Large intestine (tissue), 12 donors: ENCODE measurements at places on chromosomes 12 and 14.
A peak's percentile ranks its signal among the peaks of the same experiment; 100 is the strongest.

GRCh38 chr12:124472690-124473279 is 94.6 kb downstream of the NCOR2 start:
- no peak for DNase-seq

DNA sequence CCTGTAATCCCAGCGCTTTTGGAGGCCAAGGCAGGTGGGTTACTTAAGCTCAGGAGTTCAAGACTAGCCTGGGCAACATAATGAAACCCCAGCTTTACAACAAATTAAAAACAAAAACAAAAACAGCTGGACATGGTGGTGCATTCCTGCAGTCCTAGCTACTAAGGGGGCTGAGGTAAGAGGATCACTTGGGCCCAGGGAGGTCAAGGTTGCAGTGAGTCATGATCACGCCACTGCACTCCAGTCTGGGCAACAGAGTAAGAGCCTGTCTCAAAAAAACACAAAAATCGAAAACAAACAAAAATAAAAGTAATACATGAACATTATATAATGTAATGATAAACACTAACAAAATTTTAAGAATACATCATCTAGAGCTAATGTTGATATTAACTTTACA is 46.2 kb upstream of the GRIP1 start:
- DNase-seq, result no peak

GRCh38 chr12:101592921-101593320 is 1.9 kb upstream of the MYBPC1 start:
- no peak for DNase-seq

DNA sequence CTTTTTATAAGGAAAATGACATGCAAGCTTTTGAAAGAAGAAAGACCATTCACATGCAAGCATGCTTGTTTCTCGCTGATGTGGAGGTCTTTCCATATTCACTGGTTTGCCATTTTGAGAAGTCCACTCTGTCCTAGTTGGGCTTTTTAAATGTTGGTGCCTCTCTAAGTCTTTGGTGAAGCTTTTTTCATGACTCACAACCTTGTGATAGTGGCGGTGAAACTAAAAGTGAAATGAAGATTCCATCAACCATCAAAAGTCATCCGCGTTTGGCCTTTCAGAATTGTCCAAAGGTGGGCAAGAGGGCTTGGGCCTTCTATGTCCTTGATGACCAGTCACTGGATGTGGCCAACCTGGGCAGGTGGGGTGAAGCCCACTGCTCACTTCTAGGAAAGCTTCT is 4.3 kb downstream of the LRRC74A start:
- no peak for DNase-seq

- DNase-seq, result no peak
Observed at GRCh38 chr12:91861554-91861953, 284.1 kb downstream of the BTG1 start.

DNA sequence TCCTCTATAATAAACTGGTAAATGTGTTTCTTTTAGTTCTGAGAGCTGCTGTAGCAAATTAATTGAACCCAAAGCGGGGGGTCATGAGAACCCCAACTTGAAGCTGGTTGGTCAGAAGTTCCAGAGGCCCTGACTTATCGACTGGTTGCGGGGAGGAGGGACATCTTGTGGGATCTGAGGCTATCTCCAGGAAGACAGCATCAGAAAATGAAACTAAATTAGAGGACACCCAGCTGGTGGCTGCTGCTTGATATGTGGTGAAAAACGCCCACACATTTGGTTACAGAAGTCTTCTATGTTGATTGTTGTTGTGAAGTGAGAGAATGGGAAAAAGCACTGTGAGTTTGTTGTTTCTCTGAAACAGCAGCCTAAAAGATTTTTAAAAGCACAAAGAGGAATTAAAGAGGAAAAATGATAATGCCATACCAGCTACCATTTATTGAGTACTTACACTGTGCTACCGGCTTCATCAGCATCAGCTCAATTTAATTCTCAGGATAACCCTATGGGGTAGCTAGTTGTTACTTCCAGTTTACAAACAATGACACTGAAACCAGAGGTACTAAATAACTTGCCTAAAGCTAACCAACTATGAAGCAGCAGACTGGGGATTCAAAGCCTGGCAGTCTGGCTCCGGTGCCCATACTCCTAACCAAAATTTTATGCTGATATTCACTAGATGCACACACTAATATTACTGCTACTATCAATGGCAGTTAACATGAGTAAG is 24.3 kb downstream of the DDX24 start:
- DNase-seq, result no peak

- no peak for DNase-seq
Observed at GRCh38 chr12:108172033-108172432, 42.9 kb downstream of the WSCD2 start.

DNA sequence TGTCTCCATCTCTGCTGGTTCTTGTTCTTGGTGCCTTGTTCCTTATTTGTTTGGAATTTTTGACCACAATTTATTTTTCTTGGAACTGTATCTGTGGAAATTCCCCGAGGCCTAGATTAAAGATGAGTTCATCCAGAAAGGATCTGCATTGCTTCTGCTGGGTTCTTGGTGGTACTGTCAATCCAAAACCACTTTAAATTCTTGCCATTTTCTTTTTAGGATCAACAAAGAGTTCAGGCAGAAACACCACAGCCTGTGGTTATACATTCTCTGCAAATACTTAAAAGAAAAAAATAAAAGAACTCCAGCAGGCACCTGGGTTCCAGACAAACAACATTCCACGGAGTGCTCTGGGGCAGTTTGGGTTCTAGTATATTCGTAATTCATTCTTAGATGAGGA is 6.0 kb upstream of the VAMP1 start:
- no peak for DNase-seq

GRCh38 chr12:26906704-26907103 is 31.1 kb downstream of the INTS13 start:
- DNase-seq, result no peak

GRCh38 chr14:39319381-39319780 is 85.7 kb downstream of the MIA2 start:
- DNase-seq, result peak; percentile 52
